ENCODE measurements at places on chromosomes 3 and 15. TPM values are rescaled to one million over a fixed set of nuclear protein-coding genes. Genes with fewer than 3 reads are reported as not detected.

DNA sequence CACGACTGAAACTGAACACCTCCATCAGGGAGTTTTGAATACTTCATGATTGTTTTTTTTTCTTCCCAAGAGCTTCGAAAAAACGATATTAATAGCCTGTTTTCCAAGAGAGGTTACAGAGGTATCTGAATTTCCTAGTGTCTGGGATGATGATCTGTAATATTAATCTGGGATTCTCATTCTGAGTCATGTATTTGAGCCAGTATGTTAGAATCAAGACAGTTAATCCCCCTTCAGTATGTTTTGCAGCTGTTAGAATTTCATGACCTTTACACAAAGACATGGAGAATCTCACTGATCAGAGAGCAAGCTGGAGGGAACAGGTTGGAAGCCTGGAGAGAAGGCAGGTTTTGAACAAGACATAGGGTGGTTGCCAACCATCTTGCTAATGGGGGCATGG is 234.5 kb upstream of the GAP43 start:
- DNase-seq, result no peak

Gene BCL2A1
- total RNA-seq, result 55.8 TPM

Gene SLC24A5
- not detected for total RNA-seq

Gene PHLDB2
- 1.9 TPM for total RNA-seq

DNA sequence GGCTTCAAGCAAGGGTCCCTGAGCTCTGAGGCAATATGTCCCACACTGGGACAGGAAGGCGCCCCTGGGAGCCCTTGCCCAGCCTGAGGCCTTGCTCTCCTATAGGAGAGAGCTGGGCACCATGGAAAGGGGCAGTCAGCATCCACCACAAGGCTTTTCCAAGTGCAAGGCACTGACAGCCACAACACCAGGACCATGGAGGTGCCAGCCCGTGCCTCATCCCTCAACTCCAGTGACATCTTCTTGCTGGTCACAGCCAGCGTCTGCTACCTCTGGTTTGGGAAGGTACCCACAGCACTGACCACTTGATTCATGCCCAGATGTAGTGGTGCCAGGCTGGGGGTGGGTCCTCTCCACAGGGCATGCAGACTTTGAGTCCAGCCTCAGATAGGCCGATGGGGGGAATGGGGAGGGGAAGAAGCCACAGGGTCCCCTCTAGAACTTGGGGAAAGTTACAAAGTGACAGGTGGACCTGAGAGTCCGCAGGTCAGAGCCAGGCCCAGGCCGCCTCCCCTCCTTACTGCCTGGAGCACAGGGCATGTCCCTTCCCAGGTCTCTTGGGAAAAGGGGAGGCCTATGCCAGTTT is 11.8 kb downstream of the VILL start:
- DNase-seq, result no peak

- DNase-seq, result no peak
These were observed 314.7 kb upstream of the ROPN1 start for GRCh38 chr3:124306665-124307064.

Gene GATM
- 1.9 TPM for total RNA-seq

DNA sequence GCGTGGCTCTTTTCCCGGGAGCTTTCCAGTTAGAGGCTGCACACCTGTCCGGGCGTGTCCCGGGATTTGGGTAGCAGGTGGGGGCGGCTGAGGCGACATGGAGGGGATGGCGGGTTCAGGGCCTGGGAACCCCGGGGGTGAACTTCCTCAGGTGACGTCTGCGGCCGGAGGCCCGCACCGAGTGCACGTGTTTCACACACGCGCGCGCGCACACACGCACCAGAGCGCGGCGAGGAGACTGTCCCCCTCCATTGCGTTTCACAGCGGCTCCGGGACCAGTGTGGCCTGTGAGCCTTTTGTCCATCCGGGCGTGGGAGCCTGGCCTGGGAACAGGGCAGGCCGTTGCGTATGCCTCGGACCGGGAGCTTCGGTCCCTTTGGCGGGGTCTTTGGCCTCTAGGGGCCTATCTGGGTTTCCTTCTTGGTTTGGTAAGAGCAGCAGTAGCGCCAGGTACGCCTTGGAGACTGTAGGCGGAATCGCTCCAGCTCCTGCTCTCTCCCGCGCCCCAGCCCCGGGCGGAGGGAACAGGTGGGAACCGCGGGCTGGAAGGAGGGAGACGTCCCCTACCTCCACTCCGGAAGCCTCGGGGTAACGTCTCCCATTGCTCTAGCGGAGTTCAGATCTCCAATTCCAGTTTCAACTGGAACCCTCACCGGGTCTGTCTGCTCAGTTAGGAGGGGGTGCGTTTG is 220.0 kb downstream of the MEIS2 start:
- DNase-seq, result no peak

Gene CA12
- not detected for total RNA-seq

Gene TIMP4
- not detected for total RNA-seq

Gene CNBP
- total RNA-seq, result 474 TPM

- no peak for DNase-seq
These were observed 138.7 kb downstream of the FOXP1 start for GRCh38 chr3:71444861-71445259.

Gene C2CD4A
- total RNA-seq, result 0.13 TPM

DNA sequence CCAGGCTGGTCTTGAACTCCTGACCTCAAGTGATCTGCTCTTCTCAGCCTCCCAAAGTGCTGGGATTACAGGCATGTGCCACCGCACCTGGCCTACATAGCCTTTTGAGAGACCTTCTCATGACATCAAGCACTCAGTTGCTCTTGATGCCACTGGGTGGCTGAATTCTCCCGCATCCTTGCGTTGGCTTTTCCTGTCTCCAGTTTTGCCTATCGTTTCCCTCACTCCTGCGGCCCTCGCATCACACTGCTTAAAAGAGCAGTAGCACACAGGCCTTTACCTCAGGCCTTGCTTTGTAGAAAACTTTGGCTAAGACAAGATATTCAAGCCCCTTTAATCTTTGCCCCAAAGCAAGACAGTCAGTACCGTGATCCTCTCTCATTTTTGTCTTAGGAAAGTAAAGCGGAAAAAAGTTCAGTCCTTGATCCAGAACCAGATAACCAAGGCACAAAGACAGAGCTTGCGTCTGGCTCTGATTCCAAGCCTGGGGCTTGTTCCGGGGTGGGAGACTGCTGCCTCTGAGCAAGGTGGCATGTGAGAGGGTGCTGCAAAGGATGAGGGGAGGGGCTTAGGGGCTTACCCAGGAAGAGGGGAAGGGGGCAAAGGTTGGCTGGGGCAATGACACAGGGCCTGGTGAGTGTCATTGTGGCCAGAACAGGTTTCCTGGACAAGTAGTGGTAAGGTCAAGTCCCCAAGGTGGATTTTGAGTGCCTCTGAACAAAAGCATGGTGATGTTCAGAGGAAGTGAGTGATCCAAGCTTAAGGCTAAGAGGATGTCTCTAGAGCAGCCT is 175.0 kb upstream of the TLE3 start:
- no peak for DNase-seq

DNA sequence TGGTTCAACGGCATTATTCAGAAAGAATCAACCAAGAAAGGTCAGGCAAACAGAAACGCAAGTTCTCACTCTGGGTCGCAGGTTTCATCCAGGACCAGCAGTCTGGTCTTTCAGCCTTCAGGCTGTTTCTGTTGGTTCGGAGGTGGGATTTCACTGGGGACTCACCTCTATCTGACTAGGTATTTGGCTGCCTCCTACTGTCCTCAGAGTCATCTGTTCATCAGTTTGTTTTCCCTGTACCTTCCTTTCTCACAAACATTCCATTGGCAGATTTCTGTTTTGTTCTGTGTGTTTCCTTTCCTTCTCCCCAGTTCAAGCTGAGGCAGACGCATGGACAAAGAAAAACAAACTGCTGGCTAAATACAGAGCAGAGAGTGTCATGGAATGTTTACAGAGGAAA is 1046.6 kb upstream of the CFAP20DC start:
- DNase-seq, result no peak

Gene P2RY1
- total RNA-seq, result 0.18 TPM

- no peak for DNase-seq
These were observed 79.4 kb upstream of the THBS1 start for GRCh38 chr15:39501366-39502081.

DNA sequence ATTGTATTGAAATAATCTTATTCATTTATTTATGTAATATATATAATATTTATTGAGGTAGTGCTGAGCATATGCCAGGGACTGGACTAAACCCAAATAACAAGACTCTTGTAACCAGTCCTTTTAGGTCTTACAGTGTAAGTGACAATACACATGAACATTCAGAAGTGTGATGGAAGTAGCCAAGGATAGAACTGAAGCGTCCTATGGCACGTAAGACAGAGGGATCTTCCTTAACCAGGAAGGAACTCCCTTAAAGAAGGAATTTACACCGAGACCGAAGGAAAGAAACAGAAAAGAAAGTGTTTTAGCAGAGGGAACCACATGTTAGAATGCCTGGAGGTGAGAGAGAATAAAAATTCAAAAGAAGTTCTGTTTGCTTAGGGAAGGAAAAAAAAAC is 23.6 kb upstream of the CLDN1 start:
- no peak for DNase-seq

DNA sequence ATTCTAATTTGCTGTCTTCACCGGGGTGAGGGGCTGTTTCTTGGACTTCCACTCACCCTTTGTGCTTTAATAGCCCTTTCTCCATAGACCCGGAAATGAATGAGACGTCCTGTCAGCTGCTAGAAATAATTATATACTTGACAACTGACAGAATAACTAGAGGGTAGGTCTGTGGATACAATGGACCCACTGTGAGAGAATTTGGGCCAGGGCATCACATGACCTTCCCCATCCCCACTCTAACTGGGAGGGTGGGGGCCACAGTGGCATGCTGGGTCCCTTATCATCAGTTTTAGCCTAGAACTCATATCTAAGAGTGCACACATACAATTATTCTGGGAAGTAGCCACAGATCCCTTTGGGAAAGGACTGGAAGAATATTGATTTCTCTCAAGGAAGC is 25.9 kb upstream of the MINAR1 start:
- no peak for DNase-seq

GRCh38 chr3:188706176-188706575 is 465.6 kb upstream of the TPRG1 start:
- DNase-seq, result no peak

DNA sequence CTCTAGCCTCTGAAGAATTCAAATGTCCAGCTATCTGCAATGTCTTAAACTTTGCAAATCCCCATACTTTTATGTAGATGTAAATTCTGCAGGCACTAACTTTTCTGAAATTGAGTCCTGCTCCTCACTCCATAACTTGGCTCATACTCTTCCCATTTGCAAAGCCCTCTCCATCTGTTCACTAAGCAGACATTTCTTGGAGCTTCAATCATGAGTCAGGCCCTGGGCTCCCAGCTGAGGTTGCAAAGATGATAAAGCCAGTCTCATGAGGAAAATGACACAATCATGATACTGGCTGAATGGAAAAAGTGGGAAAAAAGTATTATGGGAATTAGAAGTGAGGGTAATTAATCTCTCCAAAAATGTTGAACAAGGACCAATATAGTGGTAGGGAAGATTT is 507.6 kb downstream of the NR2F2 start:
- no peak for DNase-seq

GRCh38 chr3:127604035-127604434 is 5.8 kb downstream of the MCM2 start:
- DNase-seq, result no peak

DNA sequence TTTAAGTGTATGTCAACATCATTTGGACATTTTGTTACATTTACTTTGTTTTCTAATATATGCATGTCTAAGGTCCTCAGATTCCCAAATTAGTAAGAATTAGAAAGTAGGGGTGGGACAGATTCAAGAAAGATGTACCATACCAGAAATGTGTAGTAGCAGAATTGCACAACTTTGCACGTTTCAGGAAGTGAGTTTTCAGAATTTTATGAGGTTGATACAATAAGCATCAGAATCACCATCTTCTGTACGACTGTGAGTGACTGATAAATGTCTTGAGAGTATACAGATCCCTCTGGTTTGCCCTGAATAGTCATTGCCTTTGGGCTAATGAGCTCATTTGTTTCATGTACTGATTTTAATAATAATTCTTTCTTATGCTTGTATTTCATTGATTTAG is 9.3 kb downstream of the ARIH2 start:
- DNase-seq, result no peak

Gene SMCO1
- not detected for total RNA-seq

DNA sequence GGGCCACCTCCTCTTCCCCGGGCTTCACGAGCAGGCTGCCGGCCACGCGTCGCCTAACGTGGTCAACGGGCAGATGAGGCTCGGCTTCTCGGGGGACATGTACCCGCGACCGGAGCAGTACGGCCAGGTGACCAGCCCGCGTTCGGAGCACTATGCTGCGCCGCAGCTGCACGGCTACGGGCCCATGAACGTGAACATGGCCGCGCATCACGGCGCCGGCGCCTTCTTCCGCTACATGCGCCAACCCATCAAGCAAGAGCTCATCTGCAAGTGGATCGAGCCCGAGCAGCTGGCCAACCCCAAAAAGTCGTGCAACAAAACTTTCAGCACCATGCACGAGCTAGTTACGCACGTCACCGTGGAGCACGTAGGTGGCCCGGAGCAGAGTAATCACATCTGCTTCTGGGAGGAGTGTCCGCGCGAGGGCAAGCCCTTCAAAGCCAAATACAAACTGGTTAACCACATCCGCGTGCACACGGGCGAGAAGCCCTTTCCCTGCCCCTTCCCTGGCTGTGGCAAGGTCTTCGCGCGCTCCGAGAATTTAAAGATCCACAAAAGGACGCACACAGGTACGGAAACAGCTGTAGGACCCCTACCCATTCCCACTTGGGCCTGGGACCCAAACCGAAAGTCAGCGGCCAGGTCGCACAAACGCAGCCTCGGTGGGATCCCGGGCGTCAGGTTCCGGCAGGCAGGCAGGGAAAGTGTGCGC is 1.5 kb downstream of the ZIC1 start:
- no peak for DNase-seq

DNA sequence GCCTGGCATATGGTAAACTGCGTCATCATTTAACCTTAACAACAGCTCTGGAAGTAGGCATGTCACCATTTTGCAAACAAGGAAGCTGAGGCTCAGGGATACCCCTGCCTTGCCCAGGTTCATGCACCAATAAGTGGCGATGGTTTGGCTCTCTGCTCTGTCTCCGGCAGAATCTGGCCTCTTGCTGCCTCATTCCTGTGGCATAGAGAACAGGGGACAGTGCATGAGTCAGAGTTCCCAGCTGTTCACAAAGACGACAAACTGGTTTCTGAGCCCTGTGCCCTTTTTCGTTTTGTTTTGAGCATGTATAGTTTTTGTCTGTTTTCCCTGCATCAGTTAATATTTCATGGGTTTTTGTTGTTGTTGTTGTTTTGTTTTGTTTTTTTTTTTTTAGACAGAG is 236.8 kb downstream of the OPA1 start:
- DNase-seq, result no peak

GRCh38 chr15:47870956-47871625 is 153.8 kb downstream of the SEMA6D start:
- DNase-seq, result no peak

- DNase-seq, result no peak
These were observed 4.4 kb upstream of the AVEN start for GRCh38 chr15:34043391-34043790.
